ENCODE measurements at places on chromosomes 5 and 9. TPM values are rescaled to one million over a fixed set of nuclear protein-coding genes. Genes with fewer than 3 reads are reported as not detected.

C6 gene
- 3.0 TPM for total RNA-seq

MED7 gene
- total RNA-seq = 10.5 TPM

AGGF1 gene
- 20.6 TPM for total RNA-seq

PDGFRB gene
- total RNA-seq = 360 TPM

TRIM36 gene
- 4.4 TPM for total RNA-seq

KCNV2 gene
- total RNA-seq = not detected

IFNA7 gene
- total RNA-seq = not detected
